HCT116 (cell line): ENCODE measurements at places on chromosomes 7 and 10.

DNA sequence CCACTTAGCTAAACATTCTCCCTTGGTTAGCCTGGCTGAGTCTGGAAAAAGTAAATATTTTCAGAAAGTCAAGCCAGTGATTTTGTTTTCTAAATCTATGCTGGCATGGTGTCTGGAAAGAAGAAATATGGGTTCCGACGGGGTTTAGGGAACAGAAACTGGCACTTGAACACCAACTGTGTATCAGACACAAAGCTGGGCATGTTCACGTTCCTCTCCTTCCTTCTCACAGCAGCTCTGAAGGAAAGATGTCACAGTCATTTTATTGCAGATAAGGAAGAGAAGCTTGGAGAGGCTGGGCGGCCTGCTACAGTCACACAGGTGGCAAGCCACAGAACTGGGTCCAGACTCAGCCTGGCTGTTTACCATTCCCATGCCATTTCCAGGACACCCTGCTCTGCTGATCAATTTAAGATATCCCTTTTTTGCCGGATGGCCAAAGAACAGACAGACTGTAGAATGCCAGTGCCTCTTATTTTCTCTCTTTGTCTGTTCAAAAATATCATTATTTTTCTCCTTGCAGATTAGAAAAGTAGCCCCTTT, 118.8 kb downstream of the HERPUD2 start:
- DNase-seq: no peak

- no peak for DNase-seq
These were observed 178.4 kb downstream of the CPEB3 start for GRCh38 chr10:92112462-92112861.

DNA sequence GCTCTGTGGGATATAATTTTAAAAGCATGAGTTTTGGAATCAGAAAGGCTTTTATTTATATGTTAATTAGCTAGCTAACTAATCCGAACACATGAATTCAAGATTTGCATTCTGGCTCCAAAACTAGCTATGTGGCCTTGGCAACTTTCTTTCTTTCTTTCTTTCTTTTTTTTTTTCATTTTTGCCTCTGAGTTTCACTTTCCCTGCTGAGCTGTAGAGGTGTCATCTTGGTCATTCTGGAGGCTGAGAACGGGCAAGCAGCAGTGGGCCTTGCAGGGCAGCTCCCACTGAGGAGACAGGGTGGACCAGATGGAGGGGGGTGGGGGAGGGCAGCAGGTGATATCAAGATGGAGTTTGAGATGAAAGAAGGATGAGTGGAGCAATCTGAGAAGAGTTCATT, 24.8 kb upstream of the SFMBT2 start:
- DNase-seq: no peak

- DNase-seq: peak; percentile 97
These were observed 32.1 kb upstream of the MDFIC start for GRCh38 chr7:114889646-114890285.

GRCh38 chr7:139799586-139799985, 21.8 kb upstream of the HIPK2 start:
- no peak for DNase-seq
